Stimulated activated CD4-positive, alpha-beta T cell treated with anti-CD3 and anti-CD28 coated beads, Interleukin-15, amount 100 ng/mL, for 1 hour (primary cell): ENCODE measurements at places on chromosomes 16 and 17.

DNA sequence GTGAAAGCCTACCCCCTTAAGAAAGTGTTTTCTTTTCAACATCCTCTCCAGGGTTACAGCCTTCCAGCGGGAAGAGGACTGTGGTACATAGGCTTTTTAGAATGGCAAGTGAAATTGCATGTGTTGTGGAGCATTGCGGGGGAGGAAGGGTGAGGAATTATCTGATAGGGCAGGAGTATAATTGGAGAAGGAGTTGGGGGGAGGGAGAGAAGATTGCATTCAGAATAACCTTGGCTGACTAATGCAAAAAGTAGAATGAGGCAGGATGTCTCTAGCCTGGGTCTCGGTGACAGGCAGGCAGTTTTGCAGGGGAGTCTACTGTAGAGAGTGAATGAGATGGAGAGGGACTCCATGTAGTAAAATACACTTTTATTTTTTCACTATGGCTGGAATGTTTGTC lies 2.4 kb upstream of the CDH8 start:
- no peak for DNase-seq

DNA sequence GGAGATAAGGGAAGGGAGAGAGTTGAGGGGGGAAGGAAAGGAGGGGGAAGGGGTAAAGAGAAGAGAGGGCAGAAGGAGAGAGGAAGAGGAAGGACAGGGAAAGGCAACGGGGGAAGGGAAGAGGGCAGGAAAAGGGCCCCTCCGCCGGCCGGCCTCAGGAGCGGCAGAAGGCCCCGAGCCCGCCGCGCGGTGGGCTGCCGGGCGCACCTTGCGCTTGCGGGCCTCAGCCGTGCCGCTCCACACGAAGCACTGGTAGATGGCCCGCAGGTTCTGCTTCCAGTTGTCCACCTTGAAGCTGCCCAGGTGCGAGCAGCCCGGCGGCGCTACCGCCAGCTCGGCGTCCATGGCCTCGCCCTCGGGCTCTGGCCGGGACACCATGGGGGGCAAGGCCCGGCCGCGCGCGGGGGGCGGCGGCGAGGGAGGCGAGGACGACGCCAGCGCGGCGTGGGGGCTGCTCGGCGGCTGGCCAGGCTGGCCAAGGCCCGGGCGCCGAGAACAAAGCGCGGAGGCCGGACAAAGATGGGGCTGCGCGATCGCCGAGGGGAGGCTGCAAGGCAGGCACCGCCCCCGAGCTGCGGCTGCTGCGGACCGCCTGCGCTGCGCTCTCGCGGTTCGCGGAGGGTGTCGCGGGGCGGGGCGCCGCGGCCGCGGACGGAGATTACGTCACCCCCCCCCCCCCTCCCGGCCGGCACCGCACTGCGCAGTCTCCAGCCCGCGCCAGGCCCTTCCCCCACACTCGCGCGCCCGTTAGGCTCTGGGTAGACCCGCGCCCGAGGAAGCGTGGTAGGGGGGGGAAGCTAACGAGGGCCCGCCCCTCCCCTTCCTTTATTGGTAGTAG lies at the start of gene USP22:
Gene USP22, minus strand, starts transcription at position 554 of the 838 bp plus-strand sequence. Its CDS starts 176 bp downstream, at position 378.
- no peak for DNase-seq

DNA sequence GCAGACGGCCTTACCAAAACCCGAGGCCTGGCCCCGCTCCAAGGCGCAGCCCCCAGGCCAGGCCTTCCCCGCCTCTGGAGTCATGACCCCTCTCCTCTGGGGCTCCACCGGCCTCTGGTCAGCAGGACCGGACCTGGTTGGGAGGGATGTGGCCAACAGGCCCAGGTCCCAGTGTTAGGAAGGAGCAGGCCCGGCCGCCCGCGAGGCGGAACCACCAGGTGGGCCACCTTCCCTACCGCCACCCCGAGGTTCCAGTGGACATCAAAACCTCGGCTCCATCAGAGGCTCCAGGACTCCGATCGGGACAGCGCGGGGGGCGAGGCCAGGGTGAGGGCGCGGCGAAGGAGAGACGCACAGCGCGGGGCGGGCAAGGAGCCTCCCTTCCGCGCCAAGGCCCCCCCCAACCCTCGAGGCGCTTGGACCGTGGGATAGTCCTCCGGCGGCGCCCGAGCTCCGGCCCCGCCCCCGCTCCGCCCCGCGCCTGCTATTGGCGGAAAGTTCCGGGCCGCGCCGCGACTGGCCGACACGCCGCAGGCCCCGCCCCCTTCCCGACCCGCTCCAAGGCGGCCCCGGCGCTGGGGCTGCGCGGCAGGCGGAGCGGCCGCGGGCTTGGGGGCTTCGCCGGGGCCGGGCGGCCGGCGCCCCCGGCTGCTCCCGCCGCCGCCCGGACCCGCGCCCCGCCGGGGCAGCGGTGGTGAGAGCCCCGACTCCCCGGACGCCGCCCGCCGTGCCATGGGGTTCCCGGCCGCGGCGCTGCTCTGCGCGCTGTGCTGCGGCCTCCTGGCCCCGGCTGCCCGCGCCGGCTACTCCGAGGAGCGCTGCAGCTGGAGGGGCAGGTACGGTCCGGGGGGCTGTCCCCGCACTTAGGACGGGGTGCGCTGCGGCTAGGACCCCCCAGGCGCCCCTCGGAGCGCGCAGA lies at the start of gene METRN:
Gene METRN, plus strand, starts transcription at position 561 of the 919 bp plus-strand sequence. Its CDS starts 172 bp downstream, at position 733.
- peak; percentile 92 for DNase-seq

DNA sequence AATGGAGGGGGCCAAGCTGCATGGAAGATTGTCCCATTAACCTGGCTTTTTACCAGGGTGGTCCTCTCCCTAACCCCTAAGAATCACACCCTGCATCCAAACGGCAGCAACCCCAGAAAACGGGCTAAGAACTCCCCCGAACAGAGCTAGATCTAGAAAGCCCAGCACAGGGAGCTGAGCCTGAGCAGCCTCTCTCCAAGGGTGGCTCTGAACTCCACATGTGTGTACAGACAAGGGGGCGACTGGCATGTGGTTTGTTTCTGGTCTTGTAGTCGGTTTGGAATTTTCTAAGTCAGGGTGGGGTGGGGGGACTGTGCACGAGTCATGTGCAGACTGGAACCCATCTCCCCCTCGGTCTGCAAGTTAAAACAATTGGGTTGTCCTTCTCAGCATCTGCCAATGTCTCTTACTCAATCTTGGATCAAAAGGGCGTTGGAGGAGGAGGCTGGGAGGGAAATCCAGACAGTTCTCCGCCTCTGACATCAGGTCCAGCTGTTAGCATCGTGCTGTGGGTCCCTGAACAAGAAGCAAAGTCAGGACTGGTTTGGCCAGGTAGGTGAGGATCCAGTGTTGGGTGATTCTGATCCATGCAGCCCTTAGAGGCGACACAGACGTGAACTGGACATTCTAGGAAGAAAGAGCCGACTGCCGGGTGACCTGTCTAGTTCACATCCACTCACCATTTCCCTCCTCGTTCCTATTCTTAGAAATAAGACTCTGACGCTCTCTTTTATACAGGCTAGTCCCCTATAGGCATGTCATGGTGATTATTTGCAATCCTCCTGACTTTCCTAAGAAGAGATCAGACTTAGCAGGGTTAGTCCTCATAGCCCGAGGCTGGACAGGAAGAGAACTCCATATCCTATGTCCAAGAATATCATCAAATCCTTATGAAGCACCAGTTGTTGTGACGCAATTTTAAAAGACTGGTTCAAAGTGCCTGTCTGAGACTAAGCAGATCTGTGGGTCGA lies 381.8 kb downstream of the SOX9 start:
- DNase-seq = no peak

GRCh38 chr17:55727920-55728319 lies 5.3 kb upstream of the TMEM100 start:
- DNase-seq = no peak

DNA sequence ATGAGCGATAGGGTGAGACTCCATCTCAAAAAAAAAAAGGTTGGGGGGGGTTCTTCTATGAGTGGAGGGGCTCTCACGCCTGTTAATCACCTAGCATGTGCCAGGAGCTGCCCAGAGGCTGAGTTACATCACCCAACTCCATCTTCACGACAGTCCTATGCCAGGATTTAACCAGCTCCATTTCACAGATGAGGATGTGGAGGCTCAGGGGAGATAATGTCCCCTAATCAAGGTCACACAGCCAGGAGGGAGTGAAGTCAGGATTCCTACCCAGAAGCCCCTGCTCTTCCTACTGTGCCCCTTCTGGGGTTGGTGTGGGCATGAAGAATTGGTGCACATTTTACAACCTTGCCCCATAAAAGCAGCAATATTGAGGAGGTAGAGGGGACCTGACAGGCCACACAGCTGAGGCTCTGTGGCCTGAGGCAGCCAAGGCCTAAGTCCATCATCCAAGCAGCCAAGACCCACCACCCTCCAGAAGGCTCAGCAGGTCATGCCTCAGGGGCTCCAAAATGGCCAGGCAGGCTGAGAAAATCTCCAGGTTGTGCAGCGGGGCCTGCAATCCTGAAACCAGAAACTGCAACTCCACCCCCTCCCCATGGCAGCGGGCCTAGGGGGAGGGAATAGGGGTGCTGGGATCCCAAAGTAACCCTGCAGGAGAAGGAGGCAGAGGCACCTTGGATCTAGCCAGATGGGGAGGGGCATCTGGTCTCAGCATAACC lies 6.9 kb downstream of the PPY start:
- DNase-seq = no peak

DNA sequence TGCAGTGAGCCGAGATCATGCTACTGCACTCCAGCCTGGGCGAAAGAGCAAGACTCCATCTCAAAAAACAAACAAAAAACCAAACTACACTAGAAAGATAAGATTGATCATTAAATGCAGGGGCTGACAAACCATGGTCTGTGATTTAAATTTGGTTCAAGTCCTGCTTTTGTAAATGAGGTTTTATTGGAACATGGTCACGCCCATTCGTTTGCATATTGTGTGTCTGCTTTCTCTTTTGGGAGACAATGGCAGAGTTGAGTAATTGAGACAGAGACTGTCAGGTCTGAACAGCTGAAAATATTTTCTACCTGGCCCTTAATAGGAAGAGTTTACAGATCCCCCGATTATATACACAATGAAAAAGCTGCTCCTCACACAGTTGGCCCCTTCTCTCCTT lies 235.5 kb upstream of the EEF2KMT start:
- DNase-seq = no peak

DNA sequence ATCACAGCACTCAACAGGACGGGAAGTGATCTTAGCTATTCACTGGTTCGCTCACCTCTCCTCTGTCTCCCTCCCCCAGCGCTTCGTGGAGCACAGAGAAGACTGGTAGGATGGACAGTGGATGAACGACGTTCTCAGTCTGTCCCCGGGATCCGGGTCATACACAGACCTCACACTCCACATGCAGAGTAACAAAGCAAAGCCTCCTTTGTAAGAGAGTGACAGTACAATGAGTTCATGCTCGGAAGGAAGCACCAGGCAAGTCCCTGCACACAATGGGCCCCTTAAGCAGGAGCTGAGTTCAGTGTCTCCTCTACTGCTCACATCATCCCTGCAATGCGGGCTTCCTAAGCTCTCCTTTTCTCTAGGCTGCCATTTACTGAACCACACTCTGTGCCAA lies 356.9 kb downstream of the C16orf95 start:
- no peak for DNase-seq

DNA sequence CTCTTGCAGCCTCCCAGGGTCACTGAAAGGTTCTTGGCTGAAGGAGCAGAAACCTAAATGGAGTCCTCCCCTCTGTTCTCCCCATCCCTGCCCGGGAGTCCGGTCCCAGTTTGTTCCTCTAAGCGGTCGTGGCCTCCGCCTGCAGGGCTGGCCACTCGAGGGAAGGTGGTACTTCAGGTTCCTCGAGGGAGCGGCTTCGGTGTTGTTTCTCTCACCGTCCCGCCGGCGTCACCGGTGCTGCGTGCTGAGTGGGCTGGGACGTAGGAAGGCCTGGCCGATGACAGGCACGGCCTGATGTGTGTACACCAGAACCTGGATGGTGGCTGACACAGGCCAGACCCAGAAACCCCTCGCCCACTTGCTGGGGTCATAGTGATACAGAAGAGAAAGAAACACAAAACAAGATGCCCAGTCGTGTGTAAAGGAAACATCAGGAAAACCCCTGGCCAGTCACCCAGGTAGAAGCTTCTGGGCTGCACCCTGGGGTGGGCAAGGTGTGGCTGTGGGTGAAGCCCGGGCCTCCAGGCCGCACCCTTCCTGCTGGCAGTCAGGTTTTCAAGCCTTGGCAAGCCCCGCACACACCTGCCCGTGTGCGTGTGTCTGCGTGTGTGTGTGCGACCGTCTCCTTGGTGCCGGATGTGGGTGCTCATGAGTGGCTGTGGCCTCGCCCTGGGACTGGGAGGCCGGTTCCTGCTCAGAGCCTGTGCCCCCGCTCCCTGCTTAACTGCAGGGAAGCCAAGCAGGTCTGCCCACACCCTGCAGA lies 52.0 kb downstream of the BAIAP2 start:
- no peak for DNase-seq

DNA sequence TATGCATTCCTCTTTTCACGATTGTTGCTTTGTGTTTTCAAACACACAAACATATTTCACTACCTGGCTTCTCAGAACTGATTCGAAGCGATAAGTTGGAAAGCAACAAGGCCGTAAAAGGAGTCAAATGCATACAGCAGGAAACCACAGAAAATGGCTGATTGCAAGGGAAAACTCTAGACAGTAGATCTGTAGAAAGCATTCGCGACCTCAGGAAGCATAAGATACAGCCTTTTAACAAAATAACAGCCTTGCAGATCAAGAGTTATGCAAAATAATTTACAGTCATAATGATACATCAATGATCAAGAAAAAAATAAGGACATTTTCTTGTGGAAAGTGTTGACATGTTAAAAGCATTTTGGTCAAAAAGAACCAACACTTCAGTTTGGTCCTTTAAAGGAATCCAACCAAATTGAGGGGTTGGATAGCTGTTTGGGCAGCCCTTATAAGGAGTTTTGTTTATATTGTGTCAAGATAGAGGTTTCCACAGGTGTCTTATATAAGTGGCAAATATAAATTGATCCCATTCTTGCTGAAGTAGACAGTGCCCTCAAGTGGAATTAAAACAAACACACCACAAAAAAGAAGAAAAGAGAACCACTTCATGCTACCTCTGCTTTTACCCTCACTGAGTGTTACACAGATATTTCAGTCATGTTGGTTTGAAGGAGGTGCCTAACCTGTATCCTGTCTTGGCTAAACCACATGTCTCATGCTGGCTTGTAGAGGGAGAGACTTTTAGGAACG lies 5.5 kb downstream of the CYLD start:
- no peak for DNase-seq

DNA sequence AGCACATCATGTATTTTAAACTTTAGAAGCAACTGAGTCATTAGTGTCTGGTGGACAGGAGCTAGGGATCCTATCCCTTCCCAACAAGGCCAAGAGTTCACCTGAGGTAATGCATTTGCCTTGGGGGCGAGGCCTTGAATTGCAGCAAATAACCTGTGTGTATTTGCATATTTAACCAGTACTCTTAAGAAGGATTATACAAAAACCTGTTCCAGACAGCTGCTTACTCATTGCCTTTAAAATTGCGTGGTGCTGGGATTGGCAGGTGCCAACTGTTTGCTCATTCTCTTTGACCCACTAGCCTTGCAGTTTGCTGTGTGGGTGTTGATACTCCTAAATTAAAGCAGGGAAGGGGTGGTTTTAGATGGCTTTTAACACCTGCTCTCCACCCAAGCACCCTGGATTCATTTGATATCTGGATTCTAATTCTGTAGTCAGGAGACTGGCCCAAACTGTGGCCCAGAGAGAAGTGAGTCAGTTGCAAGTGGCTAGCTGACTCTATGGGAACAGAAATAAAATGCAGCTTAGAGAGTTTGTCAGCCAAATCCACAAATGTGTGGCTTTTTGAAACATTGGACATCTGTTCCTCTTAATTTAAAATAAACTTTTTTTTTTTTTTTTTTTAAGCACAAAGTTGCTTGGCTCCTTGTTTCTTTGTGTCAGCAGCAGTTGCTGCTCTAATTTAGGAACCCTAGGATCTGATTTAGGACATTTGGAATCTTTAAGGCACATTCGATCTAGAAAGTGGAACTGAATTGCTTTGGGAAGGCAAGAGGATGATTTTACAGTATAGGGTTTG lies 46.9 kb downstream of the TUBD1 start:
- DNase-seq = no peak
